ENCODE measurements at places on chromosomes 16 and 17.
A peak's percentile ranks its signal among the peaks of the same experiment; 100 is the strongest.

DNA sequence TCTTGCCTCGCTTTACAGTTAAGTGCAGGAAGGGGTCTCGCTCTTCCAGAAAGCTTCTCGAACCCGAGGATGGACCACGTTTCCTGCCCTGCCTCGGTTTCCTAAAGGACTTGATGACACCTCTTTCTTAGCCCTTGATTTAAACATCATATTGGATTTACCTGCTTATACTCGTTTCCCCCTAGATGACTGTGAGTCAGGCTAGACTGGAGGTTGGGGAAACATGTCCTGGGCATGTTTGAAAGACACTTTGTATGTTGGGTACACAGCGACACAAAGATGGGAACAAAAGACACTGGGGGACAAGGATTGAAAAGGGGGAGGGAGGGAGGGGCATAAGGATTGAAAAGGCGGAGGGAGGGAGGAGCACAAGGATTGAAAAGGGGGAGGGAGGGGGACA, 30.0 kb downstream of the SDK2 start:
- no peak for DNase-seq

DNA sequence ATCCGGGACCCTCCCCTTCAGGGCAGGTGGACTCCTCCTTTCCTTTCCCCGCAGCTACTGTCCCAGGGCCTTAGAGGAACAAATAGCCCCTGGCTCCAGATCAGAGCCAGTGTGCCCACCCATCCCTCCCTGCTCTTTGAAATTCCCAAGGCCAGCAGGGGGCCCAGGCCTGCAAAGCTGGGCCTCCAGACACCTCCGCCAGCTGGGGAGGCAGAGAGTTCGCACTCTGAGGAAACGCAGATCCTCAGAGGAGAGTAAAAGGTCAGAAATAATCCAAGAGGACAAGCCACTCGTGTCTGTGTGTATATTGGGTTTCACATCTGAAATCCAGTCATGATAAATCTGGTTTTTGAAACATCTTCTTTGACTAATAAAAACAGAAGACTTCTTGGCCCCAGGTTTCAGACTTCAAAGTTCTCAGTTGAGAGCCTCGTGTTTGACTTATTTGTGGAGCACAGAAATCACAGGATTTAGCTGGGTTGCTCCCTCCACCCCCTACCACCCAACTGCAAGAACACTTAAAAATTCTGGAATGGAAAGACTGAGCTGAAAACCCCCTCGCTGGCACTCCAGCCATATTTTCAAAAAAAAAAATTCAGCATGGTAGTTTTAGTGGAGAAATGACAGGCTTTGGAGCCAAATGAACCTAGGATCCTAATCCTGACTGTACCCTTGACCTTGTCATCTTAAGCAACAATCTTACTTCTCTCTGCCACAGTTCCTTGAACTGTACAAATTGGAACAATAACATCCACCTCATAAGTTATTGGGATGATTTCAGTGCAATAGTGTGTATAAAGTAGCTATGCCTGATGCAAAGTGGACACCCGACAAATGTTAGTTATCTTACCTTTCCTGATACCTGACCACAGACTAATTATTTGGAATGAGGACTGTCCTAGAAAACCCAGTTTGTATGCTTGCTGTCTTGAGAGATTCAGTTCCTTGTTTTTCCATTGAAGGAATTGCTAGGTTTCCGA, 44.5 kb upstream of the TBX2 start:
- DNase-seq: no peak

DNA sequence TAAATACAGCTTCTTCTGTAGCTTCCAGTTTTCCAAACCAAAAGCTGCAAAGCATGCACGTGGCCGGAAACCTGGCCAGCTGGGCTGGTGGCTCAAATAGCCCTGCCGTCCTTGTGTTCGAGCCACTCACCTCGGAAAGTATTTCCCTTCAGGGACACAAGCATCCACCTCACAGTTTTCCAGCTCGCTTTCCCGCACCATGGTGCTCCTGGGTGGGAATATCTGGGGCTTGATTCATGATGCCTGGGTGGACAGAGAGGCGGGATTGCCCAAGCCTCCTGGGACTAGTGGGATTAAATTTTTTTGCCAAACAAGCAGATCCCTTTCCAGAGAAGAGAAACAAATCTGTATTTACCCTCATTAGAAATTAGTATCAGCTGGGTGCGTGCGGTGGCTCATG, 7.1 kb upstream of the MVD start:
- DNase-seq: no peak

DNA sequence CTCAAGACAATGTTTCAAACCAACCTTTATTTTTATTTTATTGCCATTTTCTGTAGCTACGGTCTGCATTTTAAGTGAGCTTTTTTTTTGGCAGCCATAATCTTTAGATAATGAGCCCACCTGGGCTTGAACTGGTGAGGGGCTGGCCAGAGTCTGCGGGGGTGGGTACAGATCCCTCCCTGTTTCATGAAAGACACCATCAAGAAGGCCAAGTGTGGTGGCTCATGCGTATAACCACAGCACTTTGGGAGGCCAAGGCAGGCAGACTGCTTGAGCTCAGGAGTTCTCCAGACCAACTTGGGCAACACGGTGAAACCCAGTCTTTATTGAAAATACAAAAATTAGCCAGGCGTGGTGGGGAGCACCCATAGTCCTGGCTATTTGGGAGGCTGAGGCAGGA, 113.7 kb downstream of the CPPED1 start:
- no peak for DNase-seq

DNA sequence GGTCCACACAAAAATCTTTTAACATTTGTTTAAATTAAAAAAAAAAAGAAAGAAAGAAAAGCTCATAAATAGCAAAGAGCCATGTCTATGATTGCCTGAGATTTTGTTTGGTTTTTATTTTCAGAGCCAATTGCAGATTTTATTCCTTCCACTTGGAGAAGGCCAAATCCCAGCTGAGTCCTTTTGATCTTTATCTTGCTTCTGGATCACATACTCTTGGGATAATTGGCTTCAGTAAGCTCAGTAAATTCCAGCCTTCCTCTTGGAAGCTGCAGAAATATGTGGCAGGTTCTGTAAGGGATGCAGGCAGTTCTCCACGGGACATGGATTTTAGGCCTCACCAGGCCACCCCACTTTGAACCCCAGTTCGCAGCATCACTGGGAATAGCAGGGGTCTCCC, 63.3 kb upstream of the TMC5 start:
- DNase-seq: no peak

- no peak for DNase-seq
Measured at GRCh38 chr17:58277107-58277801, 3.5 kb downstream of the MPO start.

DNA sequence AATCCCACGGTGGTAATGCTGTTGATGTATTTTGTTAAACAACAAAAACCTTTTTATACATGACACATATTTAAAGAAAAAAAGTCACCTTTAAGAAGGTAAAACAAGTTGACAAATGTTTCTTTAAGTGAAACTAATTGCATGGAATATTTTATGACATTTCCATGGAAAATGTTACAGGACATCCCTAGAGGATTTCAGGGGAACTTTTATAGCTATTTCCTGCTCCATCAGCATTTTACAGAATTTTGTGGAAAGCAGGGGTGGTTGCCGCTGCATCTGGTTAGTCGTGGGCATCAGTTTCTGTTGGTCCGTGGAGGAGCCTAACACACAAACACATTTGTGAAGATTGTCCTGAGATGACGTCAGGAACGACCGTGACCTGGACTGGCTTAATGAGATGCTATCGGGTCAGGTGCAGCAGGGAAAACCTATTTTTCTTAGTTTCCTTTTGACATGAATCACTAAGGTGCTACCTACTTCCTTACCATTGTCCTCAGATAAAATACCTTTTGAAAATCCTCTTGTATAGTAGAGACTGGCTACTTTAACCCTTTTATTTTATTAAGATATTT, 305.1 kb downstream of the MAP2K6 start:
- no peak for DNase-seq

DNA sequence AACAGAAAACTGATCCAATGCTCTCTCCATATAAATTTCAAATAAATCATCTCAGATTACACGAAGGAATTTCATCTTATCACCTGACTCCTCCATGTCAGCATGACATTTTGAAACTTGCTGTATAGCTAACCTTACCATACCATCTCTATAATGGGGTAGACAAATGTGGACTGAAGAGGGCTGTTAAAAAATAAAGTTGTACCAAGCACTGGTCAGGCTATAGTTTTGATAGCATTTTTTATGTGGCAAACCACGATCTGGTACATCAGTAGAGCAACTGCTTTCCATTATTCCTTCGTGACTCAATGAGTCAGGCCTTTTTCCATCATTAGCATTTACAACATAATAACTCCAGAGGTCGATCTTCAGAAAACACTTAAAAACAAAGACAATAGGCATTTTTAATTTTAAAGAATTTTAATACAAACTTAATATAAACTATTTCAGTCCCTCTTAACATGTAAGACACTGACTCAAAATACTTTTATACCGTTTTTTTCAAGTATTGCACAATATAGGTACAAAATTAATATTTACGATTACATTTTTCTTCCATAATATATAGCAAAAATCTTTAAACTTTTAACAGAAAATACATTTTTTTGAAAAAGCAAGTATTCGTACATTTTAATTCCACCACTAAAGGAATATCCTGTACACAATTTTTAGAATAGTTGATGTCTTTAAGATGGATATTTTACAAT, 4.2 kb downstream of the TOB1 start:
- DNase-seq: no peak

GRCh38 chr16:86882586-86883280, 304.4 kb downstream of the FOXL1 start:
- peak; percentile 58 for DNase-seq

DNA sequence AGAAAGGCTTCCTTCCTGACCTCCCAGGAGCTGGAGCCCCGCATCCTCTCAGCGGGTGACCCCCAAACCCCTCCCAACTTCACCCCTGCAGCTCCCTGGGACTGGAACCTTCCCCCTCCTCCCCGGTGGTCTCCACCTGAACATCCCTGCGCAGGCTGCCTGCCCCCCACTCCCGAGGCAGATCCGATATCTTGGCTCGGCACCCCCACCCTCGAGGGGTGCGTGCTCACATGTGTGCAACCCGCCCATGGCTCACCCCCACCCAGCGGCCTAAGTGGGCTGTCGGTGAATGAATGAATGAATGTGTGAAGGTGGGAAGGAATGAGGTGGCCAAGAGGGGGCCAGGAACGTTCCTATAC, 39.7 kb downstream of the SLC7A5 start:
- no peak for DNase-seq

GRCh38 chr17:45091778-45092425, 30.8 kb downstream of the NMT1 start:
- DNase-seq: no peak

DNA sequence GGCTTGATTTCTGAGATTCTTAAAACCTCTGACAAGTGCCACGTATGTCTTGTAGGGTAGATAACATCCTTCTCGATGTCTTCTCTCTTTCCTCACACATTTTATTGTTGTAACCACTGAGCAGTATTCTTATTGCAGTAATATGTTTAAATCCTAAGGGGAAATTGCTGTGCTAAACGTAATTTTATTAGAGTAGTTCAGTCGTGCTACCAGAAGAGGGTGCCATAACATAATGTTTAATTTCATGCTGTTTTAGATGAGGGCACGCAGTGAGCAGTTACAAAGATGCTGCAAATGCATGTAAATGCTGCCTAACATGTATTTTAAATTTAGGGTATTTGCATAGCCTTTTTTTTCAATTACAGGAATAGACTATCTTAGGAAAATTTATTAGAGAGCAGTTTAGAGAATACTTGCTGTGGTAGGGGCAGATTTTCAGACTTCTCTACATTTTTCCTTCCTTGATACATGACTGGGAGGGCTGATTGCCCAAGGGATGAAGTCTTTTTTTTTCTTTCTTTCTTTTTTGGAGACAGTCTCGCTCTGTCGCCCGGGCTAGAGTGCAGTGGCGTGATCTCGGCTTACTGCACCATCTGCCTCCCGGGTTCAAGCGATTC, 51.7 kb downstream of the GAN start:
- DNase-seq: peak; percentile 40

GRCh38 chr16:87017371-87018012, 299.7 kb downstream of the C16orf95 start:
- peak; percentile 86 for DNase-seq

DNA sequence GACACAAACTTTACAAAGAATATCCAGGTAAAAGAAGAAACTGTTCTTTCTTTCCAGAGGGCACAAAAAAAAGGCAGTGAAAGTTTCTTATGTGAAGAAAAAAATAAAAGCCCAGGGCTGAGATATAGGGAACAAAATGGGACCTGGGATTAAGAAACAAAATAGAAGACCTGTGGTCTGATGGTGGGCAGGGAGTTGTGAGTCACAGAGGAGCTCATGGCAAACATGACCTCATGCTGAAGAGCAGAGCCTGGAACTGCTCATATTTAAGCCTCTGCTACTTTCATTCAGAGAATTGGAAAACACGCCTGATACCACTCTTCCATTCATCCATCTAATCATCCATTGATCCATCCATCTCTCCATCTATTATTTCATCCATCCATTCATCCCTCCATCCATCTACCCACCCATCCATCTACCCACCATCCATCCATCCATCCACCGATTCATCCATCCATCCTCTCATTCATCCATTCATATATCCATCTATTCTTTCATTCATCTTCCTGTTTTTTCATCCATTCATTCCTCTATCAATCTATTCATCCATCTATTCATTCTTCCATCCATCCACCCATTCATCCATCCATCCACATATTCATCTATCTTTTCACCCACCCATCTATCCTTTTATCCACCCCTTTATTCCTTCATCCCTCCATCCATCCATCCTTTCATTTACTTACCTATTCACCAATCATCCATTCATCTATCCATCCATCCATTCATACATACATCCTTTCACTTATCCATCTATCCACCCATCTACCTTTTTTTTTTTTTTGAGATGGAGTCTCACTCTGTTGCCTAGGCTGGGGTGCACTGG, 30.0 kb downstream of the WFDC1 start:
- no peak for DNase-seq

DNA sequence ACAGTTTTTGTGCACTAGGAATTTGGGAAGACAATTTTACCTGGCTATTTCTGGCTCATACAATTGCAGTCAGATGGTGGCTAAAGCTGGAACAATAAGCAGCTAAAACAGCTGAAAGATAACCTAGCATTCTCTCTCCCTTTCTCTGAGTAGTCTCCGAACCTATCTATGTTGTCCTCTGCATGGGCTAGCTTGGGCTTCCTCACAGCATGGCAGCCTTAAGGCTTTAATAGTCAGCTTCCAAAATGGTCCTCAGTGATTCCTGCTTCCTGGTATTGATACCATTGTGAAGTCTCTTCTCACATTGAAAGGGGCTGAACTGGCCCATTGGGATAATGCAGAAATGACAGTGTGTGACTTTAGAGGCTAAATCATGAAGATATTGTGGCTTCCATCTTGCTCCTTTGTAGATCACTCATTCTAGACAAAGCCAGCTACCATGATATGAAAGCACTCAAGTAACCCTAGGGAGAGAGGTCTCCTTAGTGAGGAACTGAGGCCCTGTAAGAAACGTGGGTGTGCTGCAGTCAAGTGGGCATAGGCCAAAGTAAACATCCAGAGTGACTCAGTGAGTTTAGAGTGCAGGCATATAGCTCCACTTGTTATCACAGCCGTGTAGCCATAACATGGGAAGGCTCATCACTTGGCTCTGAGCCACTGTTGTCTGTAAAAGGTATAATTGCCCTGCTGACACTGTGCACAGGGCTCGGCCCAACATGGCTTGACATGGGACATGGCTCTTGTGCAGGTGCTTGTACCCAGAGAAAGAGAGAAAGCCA, 5.5 kb upstream of the VKORC1 start:
- DNase-seq: peak; percentile 58

All from Caki2 (cell line).